ENCODE measurements at places on chromosomes 2 and 18. TPM values are rescaled to one million over a fixed set of nuclear protein-coding genes. Genes with fewer than 3 reads are reported as not detected.

DNA sequence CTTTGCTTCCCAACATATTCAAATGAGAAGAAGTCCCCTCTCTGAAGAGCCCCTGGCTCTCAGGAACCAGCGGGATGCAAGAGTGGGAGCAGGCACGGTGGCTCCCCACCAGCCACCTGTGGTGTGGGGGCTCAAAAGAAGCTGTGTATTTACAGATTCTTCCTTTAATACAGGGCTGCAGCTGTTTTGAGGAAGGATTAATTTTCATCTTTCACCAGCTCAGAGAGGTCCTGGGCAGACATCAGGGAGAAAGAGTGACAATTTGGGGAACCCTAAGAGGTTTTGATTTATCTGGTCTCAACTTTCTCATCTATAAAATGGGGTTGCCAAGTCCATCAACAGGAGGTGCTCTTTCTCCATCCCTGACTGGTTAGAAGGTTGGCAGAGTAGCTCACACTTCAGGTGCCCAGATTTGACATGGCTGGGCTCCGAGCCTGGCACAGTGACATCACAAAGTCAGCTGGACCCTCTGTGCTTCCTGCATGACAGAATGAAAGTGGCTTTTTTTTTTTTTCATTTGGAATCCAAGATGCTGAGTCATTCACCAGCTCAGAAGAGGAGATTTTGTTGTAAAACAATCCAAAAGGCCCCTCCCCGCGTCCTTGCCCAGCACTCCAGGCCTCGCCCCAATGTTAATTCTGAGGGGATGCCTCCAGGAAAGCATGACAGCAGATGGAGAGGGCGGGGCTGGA, 15.5 kb upstream of the SIX2 start:
- DNase-seq, result no peak

- no peak for DNase-seq
These were observed 45.4 kb downstream of the CHN1 start for GRCh38 chr2:174959787-174960186.

Gene SFT2D3
- total RNA-seq, result 7.1 TPM

Gene NT5C1B
- not detected for total RNA-seq

DNA sequence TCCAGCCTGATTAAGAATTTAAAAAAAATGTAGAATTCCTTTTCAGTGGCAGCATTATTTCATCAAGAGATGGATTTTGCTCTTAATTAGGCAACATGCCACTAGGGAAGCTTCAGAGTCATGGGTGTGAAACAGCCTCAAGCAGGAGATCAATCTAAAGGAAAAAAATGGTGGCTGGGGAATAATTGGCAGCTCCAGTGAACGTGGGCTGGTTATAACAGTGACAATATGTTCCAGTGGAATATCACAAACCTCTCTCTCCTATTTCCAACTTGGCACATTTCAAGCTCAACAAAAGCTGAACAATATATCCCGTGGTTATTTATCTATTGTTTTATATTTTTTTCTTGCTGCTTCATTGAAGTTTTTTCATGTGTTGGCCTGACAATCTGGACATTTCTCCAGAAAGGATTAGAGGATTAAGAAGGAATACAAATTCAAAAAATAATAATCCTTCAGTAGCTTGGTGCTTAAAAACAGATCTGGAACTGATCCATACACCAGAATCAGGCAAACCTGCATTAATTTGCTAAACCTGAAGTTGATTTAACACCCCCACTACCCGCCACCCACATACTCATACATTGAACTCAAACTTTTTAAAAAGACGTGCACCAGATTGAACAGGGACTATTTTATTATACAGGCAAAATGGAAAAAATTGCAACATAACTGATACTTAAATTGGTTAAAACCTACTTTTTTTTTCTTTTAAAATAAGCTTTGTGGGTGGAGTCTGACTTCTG, 255.9 kb upstream of the SPRED2 start:
- no peak for DNase-seq

- DNase-seq, result no peak
These were observed 1129.9 kb upstream of the GYPC start for GRCh38 chr2:125526093-125526492.

GRCh38 chr18:9280849-9281248, 53.7 kb upstream of the TWSG1 start:
- no peak for DNase-seq

Gene OXER1
- 1.3 TPM for total RNA-seq

- no peak for DNase-seq
These were observed 125.2 kb downstream of the UBE2E3 start for GRCh38 chr2:181105562-181105961.

DNA sequence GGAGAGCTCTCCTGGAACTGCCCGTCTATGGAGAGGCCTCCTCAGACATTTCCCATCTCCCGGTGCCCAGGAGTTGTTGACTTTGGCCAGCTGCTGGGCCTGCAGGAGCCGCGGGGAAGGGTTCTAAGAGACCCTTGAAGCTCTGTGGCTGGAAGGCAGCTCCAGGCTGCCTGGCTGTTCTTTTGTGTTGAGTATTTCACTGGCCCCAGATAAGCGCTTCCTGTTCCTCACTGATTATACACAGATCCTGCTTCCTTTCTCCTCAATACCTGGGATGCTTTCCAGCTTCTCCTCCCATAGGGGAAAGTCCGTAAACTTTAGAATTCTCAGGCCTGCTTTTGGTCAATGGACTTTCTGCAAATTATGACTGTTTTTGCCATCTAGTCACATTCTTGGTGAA, 57.8 kb downstream of the TGOLN2 start:
- no peak for DNase-seq

- no peak for DNase-seq
These were observed 186.7 kb upstream of the RBMS1 start for GRCh38 chr2:160680294-160680693.

All from H1 (cell line).